Activated T-helper 1 cell treated with anti-CD3 and anti-CD28 coated beads, Interleukin-12 subunit alpha, Interleukin-12 subunit beta, Interleukin-2, Interleukin-4 antibody, amounts not matched to agents 30 ng/mL and 10 ng/mL and 1 ng/mL, durations not matched to agents 14 hours and 24 hours and 36 hours (primary cell): ENCODE measurements at places on chromosomes 7 and 10. TPM values are rescaled to one million over a fixed set of nuclear protein-coding genes. Genes with fewer than 3 reads are reported as not detected.
A peak's percentile ranks its signal among the peaks of the same experiment; 100 is the strongest.

- no peaks in the 10 kb centered on the region for H3K27me3 ChIP-seq
- no peaks in the 10 kb centered on the region for H3K4me1 ChIP-seq
- H3K4me3 ChIP-seq: no peak overlapping the region
These were observed 36.8 kb downstream of the MYOF start for GRCh38 chr10:93445097-93445960.

DNA sequence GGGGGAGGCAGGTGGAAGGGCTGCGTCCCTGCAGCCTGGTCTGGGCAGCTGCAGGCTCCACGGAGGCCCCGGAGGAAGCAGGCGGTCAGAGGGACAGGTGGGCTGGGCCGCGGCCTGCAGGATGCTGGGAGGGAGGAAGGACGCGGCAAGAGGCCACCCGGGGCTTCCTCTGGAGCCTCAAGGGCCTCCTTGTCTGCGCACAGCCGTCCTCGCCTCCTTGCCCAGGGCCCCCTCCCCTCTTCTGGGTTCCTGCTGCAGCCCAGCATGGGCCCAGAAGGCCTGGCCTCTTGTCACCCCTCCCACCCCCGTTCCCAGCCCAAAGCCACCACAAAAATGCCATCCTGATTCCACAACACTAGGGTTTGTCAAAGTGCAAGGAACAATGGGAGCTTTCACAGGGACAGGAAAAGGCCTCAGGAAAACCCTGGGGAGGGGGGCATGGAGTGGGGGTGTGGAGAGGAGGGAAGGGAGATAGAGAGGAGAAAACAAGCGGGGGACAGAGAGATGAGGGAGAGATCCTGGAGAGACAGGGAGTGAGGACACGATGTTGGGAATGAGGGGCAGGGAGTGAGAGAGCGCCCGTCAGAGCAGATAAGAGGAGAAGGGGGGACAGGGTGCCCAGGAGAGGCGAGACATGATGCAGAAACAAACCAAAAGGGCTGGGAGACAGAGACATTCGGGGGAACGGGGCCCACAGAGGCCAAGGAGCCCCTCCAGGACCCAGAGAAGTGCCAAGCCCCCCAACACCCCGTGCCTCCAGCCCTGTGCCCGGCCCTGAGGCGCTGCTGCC, 41.8 kb downstream of the ZCCHC24 start:
- DNase-seq: no peak
- no peaks in the 10 kb centered on the region for H3K36me3 ChIP-seq
- H3K27ac ChIP-seq: no peak overlapping the region
- no peaks in the 10 kb centered on the region for H3K4me1 ChIP-seq
- peaks cover 2% of the 10 kb centered on the region for H3K27me3 ChIP-seq

- H3K4me1 ChIP-seq: peaks cover 87% of the 10 kb centered on the region
- no peaks in the 10 kb centered on the region for H3K27me3 ChIP-seq
- DNase-seq: peak; percentile 56
- H3K27ac ChIP-seq: peak overlapping the region; percentile 92
- H3K36me3 ChIP-seq: peaks cover 7% of the 10 kb centered on the region
These were observed 11.0 kb upstream of the PDCD4 start for GRCh38 chr10:110860576-110861241.

DNA sequence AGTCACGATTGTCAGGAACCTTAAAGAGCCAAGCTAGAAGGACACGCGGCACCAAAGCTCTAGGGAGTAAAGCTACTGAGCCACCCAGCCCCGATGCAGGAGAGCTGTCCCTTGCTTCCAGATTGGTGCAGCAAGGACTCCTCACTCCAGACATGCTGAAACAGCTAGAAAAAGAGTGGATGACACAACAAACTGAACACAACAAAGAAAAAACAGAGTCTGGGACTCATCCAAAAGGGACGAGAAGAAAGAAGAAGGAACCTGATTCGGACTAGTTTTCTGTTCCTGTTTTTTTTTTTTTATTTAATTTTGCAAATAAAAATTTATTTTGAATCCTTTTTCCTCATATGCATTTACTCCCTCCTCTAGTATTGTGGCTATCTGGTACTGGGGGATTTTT, 11.4 kb upstream of the HKDC1 start:
- peaks cover 62% of the 10 kb centered on the region for H3K4me1 ChIP-seq
- peaks cover 43% of the 10 kb centered on the region for H3K36me3 ChIP-seq
- no peaks in the 10 kb centered on the region for H3K27me3 ChIP-seq
- H3K4me3 ChIP-seq: no peak overlapping the region

GRCh38 chr10:122782911-122783310, 62.7 kb downstream of the CUZD1 start:
- H3K36me3 ChIP-seq: no peaks in the 10 kb centered on the region
- no peak overlapping the region for H3K4me3 ChIP-seq
- H3K27ac ChIP-seq: no peak overlapping the region
- no peak for DNase-seq
- H3K27me3 ChIP-seq: no peaks in the 10 kb centered on the region

DNA sequence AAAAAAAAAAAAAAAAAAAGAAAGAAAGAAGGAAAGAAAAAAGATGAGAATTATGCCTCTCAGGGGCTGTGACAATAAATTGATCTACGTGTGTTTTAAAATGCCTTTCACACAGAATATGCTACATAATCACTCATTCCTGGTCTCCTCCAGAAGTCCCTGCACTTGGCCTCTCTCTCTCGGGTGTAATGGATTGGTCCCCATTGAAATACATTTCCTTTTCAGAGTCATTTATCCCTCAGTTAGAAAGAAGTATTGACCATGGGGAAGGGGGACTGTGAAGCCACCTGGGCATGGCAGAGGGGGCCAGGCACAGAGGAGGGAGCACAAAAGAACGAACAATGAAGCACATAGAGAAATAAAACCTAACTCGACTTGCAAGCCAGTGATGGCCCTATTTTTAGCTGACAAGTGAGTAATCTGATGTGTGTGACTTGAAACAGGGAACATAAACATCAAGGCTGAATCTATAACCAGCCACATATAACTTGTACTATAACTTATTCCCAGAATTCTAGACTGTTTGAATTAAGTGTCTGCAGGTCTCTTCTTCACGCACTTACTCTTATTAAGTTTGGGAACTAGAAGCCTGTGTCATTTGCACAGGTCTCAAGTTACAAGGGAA, 490.8 kb downstream of the KCNMA1 start:
- H3K4me1 ChIP-seq: no peaks in the 10 kb centered on the region
- no peaks in the 10 kb centered on the region for H3K36me3 ChIP-seq
- no peak overlapping the region for H3K27ac ChIP-seq
- DNase-seq: no peak
- no peaks in the 10 kb centered on the region for H3K27me3 ChIP-seq

GRCh38 chr7:92071032-92071431, 63.2 kb downstream of the CYP51A1 start:
- H3K27me3 ChIP-seq: no peaks in the 10 kb centered on the region
- DNase-seq: no peak
- no peak overlapping the region for H3K27ac ChIP-seq
- peaks cover 25% of the 10 kb centered on the region for H3K36me3 ChIP-seq
- no peaks in the 10 kb centered on the region for H3K4me1 ChIP-seq

DNA sequence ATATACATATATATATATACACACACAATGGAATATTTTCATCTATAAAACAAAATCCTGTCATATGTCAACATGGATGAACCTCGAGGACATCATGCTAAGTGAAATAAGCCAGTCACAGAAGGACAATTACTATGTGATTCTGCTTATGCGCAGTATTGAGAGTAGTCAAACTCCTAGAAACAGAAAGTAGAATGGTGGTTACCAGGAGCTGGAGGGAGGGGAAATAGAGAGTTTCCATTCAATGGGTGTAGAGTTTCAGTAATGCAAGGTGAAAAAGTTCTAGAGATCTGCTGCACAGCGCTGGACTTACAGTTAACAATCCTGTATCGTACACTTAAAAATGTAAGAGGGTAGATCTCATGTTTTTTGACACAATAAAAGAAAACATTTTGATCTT, 181.9 kb downstream of the CDCA7L start:
- H3K36me3 ChIP-seq: no peaks in the 10 kb centered on the region
- H3K4me3 ChIP-seq: no peak overlapping the region
- peaks cover 11% of the 10 kb centered on the region for H3K4me1 ChIP-seq

DNA sequence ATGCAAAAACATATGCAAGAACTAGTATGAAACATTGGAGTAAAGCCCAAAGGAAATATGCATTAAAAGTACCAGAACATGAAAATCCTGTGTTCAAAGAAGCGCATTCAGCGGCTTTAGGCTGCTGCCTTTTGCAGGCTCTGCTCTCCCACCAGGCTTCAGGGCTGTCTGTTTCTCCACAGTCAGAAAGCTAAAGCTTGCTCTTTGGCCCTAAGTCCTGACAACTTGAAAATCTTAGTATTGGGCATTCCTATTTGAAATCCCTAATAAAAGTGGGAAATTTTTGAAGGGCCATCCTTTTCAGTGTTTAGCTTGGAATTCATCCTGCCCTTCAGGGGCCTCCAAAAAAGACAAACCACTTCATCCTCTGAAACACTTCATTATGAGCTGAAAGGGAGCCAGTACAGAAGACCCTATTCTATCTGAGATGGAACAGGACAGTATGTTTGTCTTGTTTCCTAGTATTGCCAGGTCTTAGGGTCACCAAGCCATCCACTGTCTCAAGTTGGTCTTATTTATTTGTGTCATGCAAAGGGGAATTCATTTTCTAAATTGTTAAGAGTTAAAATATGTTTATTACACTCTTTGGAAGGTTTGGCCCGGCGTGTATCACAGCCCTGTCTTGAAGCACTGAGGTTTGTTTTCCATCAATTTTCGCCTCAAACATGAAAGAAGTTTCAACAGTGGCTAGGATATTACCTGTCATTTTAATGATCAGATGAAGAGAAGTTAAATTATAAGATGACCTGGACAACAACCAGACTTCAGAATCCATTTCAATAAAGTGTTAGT, 326.3 kb upstream of the BMPER start:
- H3K4me1 ChIP-seq: no peaks in the 10 kb centered on the region
- no peaks in the 10 kb centered on the region for H3K27me3 ChIP-seq
- no peak overlapping the region for H3K4me3 ChIP-seq
- no peak overlapping the region for H3K27ac ChIP-seq
- peaks cover 2% of the 10 kb centered on the region for H3K36me3 ChIP-seq
- DNase-seq: no peak

DNA sequence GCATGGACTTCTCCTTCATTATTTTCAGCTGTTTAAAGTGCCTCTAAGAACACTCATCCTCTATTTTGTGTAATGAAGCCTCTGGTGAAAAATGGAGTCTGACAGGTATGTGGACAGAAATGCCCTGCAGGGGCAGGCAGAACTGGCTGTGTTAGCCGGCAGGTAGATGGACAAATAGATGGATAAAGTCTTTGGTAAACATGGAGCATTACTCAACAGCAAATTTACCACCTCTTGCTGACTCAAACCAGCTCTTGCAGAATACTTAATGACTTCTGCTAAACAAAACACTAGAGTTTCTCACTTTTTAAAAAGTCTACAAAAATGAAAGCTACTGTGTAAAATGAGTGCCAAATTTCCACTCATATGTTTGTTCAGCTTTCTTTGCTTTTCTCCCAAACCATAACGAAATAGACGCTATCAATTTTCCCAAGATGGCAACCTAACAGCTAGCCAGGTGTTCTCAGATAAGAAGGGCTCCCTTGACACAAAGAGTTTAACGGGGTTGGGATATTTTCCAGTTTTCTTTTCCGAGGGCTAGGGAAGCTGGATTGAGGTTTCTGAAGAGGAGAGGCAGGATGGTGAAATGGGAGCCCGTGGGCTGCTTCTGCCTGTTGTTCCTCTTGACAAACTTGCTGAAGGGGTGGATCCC, 71.9 kb upstream of the HABP2 start:
- H3K27me3 ChIP-seq: peaks cover 3% of the 10 kb centered on the region
- H3K36me3 ChIP-seq: no peaks in the 10 kb centered on the region
- no peaks in the 10 kb centered on the region for H3K4me1 ChIP-seq
- H3K27ac ChIP-seq: no peak overlapping the region
- DNase-seq: no peak

- no peak for DNase-seq
- H3K4me1 ChIP-seq: no peaks in the 10 kb centered on the region
- no peaks in the 10 kb centered on the region for H3K36me3 ChIP-seq
- H3K4me3 ChIP-seq: no peak overlapping the region
- peaks cover 7% of the 10 kb centered on the region for H3K27me3 ChIP-seq
- H3K27ac ChIP-seq: no peak overlapping the region
These were observed 90.3 kb downstream of the BTRC start for GRCh38 chr10:101444058-101444898.

- H3K4me3 ChIP-seq: no peak overlapping the region
- no peak overlapping the region for H3K27ac ChIP-seq
- no peaks in the 10 kb centered on the region for H3K36me3 ChIP-seq
- DNase-seq: no peak
- no peaks in the 10 kb centered on the region for H3K4me1 ChIP-seq
These were observed 41.2 kb upstream of the PLPP4 start for GRCh38 chr10:120415709-120416330.

- no peak overlapping the region for H3K4me3 ChIP-seq
- no peak for DNase-seq
- H3K27ac ChIP-seq: no peak overlapping the region
- no peaks in the 10 kb centered on the region for H3K36me3 ChIP-seq
These were observed 14.5 kb downstream of the PDGFA start for GRCh38 chr7:505171-505570.

- H3K4me3 ChIP-seq: no peak overlapping the region
- no peaks in the 10 kb centered on the region for H3K27me3 ChIP-seq
- H3K4me1 ChIP-seq: peaks cover 5% of the 10 kb centered on the region
- H3K27ac ChIP-seq: peak overlapping the region; percentile 59
These were observed 26.6 kb downstream of the SEMA3D start for GRCh38 chr7:85160223-85160622.

DNA sequence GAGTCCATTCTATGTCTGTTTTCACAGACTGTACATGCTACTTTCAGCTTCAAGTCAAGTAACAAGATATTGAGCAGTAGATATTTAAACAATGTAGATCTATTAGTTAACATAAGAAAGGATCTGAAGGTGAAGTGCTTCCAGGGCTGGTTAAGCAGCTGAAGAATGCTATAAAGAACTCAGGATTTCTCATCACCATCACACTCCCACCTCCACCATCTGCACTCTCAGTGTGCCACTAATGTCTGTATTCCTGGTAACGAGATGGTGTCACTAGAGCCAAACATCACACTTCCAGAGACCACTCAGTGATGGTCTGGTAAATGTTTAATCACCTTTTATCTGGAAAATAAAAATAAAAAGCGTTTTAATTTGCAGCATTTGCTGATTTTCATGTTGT, 224.0 kb upstream of the FERD3L start:
- DNase-seq: no peak
- H3K4me3 ChIP-seq: no peak overlapping the region
- no peaks in the 10 kb centered on the region for H3K36me3 ChIP-seq

The GDF10 gene
- 0.27 and 0.34 TPM in 2 replicates for total RNA-seq

The YKT6 gene
- 91.8 and 92.1 TPM in 2 replicates for total RNA-seq

The SRRT gene
- total RNA-seq: 294 and 306 TPM in 2 replicates

The OR2A12 gene
- not detected in 2 replicates for total RNA-seq

The GNB2 gene
- total RNA-seq: 218 and 221 TPM in 2 replicates

The FGFR2 gene
- not detected in 2 replicates for total RNA-seq

The HDAC9 gene
- total RNA-seq: 0.86 and 2.0 TPM in 2 replicates

The AOC1 gene
- not detected in 2 replicates for total RNA-seq
